ENCODE measurements at places on chromosomes 16 and 17. TPM values are rescaled to one million over a fixed set of nuclear protein-coding genes. Genes with fewer than 3 reads are reported as not detected.

OR1A1 gene
- polyA plus RNA-seq = not detected

RAB26 gene
- polyA plus RNA-seq = 3.6 TPM

CSH2 gene
- not detected for polyA plus RNA-seq

PLK1 gene
- polyA plus RNA-seq = 10.7 TPM

ITGAX gene
- polyA plus RNA-seq = 0.15 TPM

KCNH6 gene
- 0.04 TPM for polyA plus RNA-seq

MAP3K3 gene
- 14.9 TPM for polyA plus RNA-seq

KRTAP2-2 gene
- polyA plus RNA-seq = not detected

MT1E gene
- 153 TPM for polyA plus RNA-seq

GRCh38 chr17:4161967-4162305 is 18.9 kb downstream of the CYB5D2 start:
- DNase-seq = no peak

GRCh38 chr17:32870969-32871368 is 6.0 kb downstream of the MYO1D start:
- no peak for DNase-seq

DNA sequence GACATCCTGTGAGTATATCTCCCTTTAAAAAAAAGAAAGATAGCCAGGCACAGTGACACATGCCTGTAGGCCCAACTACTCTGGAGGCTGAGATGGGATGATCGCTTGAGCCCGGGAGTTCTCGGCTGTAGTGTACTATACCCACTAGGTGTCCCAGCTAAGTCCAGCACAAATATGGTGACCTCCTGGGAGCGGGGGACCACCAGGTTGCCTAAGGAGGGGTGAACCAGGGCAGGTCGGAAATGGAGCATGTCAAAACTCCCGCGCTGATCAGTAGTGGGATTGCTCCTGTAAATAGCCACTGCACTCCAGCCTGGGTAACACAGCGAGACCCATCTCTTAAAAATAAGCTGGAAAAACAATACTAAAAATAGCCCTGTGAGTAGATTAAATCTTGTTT is 29.4 kb downstream of the GINS2 start:
- no peak for DNase-seq

- DNase-seq = peak; percentile 15
Measured at GRCh38 chr16:88442727-88443576, 10.1 kb upstream of the ZFPM1 start.

- DNase-seq = no peak
Measured at GRCh38 chr17:14762736-14763479, 462.0 kb downstream of the HS3ST3B1 start.

DNA sequence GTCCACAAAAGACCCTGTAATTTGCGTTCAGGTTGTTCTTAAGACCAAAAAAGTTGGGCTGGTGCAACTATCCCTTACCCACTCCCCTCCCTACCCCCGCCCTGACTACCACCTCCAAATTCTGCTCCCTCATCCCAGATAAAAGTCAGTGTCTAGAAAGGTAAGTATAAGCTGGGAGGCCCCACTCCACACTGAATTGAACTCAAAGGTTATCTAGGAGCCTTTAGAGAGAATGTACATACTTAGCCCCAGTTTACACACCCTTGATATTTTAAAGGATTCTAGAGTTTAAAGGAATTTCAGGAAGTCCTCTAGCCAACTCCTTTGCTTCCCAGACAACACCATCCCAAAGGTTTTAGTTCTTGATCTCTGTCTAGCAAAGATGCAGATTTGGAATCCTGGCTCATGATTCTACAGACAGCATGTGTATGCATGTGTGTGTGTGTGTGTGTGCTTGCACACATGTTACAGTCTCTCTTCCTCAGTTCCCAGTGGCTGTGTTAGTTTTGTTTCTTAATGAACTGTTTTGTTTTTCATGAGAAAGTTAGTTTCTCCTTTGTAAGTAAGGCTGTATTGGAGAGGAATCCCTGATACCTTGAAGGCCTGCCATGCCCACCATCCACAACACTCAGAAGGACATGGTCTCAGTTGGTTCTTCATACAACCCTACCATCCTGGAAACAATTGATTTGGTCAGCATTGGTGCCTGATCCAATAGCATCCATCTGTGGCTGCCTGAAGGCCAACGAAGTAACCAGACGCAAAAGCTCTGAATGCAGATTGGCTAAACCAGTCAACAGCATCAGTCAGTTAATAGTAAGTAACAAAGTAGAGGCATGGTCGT is 281.3 kb downstream of the SOX9 start:
- DNase-seq = no peak

DNA sequence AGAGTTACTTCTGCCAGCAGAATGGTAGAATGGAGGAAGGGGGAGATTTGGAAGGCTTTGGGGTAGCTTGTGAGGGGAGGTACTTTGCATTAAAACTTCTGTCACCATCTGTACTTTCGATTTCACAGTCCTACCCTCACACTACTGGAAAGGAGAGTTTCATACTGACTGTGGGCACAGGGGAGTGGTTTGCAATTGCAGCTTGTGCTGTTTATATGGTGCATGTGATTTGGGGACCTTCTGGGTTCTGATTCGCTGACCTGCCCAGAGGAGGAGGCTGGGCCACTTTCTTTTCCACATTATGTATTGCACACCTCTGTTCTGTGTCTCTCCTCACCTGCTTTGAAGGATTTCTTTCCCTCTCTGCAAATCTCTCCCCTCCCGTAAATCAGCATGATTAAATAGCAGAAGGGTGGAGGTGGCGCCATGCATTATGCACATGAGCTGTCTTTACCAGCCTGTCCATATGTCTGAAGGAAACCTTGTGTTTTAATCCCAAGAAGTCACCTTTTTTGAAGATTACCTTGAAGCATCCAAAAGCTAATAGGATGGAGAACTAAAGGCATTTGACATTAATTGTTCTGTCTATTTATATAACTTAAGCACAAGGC is 90.9 kb downstream of the RBFOX1 start:
- DNase-seq = no peak

DNA sequence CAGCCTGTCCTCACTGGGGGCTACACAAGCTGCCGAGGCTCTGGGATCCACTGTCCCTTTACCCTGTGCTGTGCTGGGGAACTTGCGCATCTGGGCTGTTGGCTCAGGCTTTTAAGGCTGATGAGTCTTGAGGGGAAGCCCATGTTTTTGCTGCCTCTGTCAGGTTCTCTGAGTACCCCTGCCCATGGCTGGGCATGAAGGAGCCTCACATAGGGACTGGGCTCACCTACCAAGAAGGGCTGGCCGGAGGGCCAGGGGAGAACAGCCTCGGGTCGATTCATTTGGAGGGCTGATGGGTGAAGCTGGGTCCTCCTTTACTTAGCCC is 14.6 kb downstream of the FMNL1 start:
- DNase-seq = no peak

DNA sequence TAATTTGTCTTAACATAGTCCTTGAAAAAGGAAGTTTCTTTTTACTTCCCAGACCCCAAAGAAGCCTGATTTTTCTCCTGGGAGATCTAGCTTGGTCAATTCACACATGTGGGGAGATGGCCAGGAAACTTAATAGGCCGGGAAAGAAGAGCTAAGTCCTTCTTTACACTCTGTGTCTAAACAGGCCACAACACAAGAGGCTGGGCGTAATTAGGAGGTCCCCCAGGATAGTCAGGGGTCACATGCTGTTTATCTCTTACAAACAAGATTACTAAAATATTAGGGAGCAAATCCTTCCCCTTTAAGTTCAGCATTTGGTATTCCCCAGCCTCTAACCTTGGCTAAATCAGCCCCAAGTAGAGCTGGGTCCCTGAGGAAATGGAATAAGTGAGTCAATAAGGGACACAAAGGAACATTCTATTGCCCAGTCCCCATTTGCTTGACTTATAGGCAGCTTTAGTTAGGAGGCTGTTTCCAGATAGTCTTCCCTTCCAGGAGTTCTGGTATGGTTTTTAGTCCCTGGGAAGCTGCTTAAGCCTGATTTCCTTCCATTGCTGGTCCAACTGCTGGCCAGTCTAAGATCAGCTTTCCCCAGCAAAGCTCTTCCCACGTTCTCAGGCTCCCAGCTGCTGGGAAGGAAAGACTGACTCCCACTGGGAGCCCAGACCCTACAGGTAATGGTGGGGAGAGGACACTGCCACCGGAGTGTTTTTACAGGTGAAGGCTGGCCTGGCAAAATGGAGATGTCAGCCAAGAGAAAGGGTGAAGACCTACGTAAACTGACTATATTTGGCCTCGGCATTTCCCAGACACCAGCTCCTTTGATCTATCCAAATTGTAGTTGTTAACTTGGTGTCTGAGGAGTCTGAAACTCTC is 14.1 kb upstream of the HOXB9 start:
- DNase-seq = no peak

DNA sequence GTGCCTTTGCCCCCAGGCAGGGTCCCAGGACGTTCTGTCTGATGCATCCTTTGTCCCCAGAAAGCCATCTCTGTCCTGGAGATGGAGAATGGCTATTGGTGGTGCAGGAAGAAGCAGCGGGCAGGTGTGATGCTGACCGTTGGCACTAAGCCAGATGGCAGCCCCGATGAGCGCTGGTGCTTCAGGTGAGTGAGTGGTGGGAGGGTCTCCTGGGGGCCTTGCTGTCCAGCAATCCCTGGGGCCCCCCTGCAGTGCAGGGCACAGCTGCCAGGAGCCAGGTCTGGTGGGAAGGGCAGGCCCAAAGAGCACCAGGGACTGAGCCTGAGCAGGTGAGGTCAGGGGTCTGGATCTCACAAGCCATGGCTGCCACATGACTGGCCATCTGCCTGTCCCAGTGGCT is 18.1 kb downstream of the TRPV2 start:
- DNase-seq = no peak

GRCh38 chr17:58358408-58359172 is 6.6 kb upstream of the SUPT4H1 start:
- no peak for DNase-seq

GRCh38 chr17:30965686-30966085 is 5.2 kb upstream of the RNF135 start:
- DNase-seq = no peak

DNA sequence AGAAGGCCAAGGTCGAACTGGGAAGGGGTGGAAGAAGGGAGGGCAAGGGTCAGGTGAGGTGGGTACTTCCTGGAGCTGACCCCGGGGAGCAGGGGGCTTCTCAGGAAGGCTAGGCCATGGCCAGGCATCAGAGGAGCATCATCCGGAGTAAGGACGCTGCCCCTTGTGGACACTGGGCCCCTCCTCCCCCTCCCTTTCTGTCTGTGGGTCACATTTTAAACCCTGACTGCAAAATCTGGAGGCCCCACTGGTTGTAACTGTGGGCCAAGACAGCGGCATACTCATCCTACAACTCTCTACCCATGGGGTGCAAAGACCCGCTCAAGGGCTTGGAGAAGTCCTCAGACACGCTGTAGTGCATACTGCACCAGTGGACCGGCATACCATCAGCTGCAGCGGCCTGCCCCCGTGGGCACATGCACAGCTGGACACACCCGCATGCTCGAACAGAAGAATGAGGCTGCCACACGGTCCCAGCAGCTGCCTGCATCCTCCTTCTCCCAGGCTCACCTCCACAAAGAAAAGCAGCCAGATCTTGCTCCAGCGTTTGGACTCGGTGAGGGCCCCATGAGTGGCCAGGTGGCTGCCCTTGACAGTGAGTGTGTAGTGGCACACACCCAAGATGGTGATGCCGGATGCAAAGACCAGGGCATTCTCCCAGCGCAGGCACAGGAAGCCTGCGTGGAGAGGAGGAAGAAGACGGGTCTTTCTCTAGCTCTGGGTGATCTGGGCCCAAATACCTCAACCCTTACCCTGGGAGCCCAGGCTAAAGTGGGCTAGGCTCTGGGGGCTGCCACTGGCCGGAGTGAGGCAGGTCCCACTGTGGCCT is 1.2 kb downstream of the FADS6 start:
- DNase-seq = no peak

GRCh38 chr17:55845385-55845784 is 94.5 kb downstream of the PCTP start:
- no peak for DNase-seq

- no peak for DNase-seq
Measured at GRCh38 chr17:43601280-43602039, 55.3 kb upstream of the ETV4 start.

DNA sequence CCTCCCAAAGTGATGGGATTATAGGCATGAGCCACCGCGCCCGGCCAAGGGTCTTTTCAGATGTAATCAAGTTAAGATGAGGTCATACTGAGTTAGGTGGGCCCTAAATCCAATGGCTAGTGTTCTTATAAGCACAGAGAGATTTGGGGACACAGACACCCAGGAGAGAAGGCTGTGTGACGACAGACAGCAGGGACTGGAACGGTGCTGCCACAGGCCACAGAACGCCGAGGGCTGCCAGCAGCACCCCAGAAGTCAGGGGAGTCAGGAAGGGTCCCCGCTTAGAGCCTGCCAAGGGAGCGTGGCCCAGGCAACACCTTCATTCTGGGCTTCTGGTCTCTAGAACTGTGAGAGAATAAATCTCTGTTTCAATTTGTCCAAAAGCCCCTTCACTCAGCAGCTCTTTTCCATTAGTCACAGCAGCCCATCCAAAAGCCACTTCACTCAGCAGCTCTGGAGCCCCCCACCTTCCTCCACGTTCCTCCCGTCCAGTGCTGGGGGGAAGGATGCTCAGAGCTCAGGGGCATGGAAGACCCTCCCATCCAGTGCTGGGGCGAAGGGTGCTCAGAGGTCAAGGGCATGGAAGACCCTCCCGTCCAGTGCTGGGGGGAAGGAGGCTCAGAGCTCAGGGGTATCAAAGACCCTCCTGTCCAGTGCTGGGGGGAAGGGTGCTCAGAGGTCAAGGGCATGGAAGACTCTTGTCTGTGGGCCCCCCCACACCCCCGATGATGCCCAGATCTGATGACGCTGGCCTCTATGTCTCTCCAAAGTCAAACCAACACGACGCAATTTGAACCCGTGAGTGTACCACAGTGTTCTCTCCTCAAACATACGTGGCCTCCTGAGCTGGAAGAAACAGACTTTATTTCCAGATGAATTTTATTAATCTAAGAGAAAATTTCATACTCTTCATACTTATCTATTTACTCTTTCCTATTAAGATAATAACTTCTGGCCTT is 11.9 kb downstream of the RAB40B start:
- no peak for DNase-seq

GRCh38 chr17:75861927-75862317 is 6.8 kb upstream of the WBP2 start:
- DNase-seq = no peak

DNA sequence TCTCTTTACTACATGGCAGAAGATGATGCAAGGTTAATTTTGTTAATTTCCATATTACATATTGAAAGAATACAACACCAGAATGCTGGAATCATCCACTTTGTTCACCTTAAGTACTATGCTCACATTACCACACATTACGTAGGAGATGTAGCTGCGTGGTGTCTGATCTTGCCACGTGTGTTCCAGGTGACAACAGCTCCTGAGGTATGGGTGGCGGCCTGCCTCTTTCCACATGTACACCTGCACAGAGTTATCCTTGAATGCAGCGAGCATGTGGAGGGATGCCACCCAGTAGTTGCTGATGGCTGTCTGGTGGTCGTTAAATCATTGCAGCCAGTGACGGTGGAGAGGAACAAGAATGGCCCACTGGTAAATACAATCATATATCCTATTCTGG is 740.5 kb upstream of the EEF2KMT start:
- DNase-seq = no peak

DNA sequence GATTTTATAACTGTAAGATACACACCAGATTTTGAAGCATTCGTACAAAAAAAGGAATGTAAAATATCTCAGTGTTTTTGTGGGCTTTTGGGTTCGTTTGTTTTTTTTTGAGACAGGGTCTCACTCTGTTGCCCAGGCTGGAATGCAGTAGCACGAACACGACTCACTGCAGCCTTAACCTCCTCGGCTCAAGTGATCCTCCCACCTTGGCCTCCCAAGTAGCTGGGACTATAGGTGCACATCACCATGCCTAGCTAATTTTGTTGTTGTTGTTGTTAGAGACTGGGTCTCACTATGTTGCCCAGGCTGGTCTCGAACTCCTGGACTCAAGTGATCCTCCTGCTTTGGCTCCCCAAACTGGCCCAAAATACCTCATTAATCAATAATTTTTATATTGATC is 15.9 kb downstream of the STAT5B start:
- DNase-seq = no peak
